ENCODE measurements at places on chromosomes 3 and 15.

GRCh38 chr15:81492331-81492968, 118.4 kb upstream of the TMC3 start:
- DNase-seq, result peak; percentile 51

DNA sequence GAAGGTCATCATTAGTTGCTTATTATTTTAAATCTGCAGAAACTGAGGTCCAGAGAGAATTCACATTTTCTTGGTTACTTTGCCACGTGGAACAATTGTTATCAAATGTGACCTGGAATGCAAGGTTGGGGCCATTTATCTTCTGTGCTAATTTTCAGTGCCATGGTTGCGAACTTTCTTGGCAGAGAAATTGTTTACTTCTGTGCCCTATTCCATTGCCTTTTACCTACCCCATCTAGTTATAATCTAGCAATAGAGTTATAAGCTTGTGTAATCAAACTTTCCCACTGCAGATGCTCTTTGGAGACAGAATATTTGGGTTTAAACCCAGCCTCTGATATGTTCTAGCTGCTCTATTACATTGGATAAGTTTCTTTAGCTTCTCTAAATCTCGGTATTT, 242.9 kb downstream of the LPP start:
- DNase-seq, result no peak

DNA sequence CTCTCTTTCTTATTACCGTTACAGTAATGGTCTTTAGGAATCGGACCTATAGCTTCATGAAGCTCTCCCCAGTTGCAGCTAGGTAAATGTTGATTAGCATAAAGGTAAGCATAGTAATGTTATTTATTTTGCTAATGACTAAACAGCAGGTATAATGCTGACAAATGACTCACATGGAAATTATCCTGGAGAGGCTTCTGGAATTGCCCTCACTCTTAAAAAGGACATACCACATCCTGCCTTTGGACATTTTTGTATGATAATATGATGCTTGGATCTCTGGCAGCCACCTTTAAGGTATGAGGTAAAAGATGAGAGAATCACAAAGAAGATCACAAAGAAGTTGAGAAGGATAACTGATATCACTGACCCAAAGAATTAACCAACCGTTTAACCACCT, 238.6 kb downstream of the CHL1 start:
- no peak for DNase-seq

GRCh38 chr3:182330646-182331045, 462.7 kb upstream of the ATP11B start:
- no peak for DNase-seq

GRCh38 chr3:191424881-191425280, 36.1 kb upstream of the PYDC2 start:
- DNase-seq, result no peak

DNA sequence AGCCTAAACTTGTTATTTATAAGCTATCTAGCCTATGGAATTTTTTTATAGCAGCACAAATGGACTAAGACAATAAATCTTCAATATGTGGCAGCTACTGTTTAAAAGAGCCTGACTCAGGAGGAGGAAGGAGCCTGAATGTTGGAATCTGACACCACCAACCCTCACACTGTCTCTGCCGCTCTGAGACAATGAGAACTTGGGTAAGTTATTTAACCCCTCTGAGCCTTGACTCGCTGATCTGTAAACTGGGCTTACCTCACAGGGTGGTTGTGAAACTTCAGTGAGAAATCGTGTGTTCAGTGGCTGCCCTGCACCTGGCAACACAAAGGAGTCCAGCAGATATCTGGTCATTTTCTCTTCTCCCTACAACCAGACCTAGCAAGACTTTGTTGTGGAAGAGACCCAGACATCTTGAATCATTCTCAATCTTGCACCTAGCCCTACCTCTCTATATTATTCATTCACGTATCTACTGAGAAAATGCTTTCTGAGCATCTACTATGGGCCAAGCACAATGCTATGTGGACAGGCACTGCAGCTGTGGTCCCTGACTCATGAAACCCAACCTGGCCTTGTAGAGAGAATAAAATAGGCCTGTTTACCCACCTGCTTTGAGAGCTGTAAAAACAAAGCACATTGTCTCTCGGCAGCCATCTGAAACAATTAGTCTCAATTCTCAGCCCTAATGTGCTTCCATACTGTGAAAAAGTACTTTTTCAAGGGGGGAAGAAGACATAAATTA, 81.9 kb upstream of the SLC25A36 start:
- DNase-seq, result peak; percentile 75

GRCh38 chr3:158430448-158430847, 140.5 kb upstream of the MLF1 start:
- peak; percentile 16 for DNase-seq

DNA sequence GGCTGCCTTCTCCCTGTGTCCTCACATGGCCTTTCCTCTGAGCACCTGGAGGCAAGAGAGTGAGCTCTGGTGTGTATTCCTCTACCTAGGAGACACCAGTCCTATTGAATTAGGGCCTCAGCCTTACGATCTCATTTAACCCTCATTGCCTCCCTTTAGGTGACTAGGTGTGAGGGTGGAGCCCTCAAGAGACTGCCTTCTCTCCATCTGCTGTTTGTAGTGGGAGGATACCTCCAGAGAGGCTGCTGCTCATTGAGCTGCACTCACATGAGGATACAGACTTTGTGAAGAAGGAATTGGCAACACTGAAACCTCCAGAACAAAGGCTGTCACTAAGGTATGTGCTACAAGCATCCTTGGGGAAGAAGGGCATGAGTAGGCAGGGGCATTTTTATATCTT, at the start of gene CCR8:
Gene CCR8 (plus strand): TSS at position 217 of the 400 bp plus-strand sequence. CDS start 2,623 bp downstream, outside the sequence.
- no peak for DNase-seq

- no peak for DNase-seq
Measured at GRCh38 chr3:12430086-12430485, 54.2 kb upstream of the TSEN2 start.

Data from NCI-H1105 treated with DMSO at 0.1 percent for 48 hours (cell line).